ENCODE measurements at places on chromosomes 5 and 9.

- peak; percentile 67 for DNase-seq
Observed at GRCh38 chr5:73957397-73958001, 331.5 kb downstream of the ARHGEF28 start.

- DNase-seq: no peak
Observed at GRCh38 chr5:78791501-78792100, 143.0 kb upstream of the LHFPL2 start.

DNA sequence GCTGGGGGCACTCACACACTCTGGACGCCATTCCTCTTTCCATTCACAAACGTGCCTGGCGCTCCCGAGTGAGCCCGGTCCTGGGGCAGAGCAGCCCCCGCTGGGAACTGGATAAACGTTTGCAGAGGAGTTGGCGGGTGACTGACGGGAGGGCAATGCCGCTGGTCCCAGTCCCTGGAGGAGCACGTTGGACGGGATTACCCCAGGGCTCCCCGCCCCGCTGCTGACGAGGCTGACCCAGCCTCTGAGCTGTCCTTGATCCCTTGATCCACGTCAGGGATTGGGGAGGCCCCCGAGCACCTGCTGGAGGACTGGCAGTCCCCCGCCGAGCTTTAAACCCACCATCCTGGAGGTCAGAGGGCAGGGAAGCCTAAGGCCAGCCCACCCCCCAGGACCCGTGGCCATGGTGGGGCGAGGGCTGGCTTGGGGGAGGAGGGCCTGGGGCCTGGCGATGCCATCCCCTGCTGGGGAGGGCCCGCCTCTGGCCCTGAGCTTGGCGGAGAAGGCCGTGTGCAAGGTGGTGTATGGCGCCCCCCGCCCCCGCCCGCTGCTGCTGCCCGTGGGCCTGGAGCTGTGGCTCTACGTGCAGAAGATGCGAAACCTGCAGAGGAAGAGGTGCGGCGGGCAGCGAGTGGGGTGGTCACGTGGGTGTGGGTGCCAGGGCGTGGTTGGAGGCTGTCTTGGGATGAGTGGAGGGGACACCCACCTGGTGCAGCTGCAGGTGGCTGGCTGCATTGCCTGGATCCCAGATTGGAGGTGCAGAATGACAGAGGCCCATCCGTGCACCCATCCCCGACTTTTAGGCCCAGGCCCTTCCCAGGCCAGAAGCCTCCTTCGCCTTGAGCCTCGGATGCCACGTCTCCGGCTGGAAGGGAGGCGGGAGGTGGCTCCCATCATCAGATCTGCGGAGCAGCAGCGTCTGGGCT lies 4.5 kb downstream of the GPSM1 start:
- no peak for DNase-seq

DNA sequence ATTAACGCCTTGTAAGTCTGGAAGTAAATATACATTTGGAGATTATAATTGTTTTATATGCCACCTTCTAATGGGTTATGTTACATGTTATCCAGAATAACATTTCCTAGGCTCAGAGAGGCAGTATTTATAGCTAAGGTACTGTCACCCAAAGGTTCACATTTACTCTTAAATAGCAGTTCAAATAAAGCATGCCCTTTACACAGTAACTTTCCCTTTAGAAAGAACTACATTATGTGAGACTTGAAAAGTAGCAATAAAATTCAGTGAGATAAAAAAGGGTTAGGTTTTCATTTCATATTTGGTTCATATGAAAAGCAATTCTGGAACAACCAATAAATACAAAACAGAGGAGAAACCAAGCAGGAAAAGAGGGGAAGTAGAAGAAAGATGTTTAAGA lies 35.1 kb downstream of the SKIC3 start:
- no peak for DNase-seq

DNA sequence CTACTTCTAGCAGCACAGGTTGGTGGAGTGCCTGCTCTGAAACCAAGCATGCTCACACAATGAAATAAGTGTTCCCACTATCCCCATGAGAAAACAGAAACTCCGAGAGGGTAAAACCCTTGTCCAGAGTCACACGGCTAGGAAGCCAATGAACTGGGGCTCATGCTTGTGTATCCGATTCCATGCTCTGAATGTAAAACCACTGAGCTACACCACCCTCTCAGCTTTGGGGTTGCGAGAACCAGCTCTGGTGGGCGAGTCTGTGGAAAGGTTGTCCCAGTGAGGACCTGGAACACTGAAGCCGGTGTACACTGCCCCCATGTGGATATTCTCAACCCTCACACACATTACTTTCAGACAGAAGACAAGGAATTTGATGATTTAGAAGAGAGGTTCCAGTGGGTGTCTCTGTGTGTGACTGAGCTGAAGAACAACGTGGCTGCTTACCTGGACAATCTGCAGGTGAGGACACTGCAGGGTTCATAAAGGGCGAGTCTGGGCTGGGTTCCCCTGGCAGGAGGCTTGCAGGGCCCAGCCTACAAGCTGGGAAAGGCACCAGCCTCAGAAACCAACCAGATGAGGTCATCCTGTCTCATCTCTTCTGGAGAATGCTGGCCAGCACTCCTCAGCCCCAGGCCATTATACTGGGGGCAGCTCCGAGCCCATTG lies 37.4 kb downstream of the ARHGEF37 start:
- no peak for DNase-seq

DNA sequence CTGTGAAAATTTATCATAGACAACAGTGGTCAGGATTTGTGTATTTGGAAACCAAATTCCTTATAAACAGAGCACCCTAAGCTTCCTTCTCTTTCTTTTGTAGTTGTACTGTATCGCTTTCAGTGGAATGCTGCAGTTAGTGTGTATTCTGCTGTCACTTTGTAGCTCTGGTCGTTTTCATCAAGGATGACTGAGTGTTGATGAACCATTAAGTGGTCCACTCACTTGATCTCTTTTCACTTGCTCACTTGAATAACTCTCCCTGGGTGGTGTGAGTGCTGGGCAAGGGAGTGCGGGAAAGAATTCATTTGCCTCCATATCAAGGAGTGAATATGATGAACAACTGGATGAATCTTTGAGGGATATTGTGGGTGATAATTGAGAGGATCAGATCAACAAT lies 1225.7 kb upstream of the WWC1 start:
- no peak for DNase-seq

GRCh38 chr5:141349917-141350619 lies at the start of gene PCDHGB1:
Gene PCDHGB1 (plus strand): TSS chr5:141350099. CDS start chr5:141350261, 162 bp downstream.
- DNase-seq: peak; percentile 9

DNA sequence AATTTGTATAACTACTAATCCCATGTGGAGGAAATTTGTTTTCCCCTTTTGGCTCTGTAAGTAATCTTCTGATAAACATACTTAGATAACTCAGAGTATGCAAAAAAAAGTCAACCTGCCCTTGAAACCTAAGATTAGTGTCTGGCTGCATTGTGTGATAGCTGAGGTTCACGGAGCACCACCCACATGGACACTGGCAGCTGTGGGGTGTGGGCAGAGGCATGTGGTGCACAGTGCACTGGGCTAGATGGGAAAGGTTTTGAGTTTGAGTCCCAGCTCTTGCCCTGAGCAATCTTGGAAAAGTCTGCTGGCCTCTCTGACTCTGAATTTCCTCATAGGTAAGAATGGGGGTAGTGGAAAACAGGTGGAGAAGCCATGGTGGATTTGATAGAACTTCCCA lies 75.1 kb downstream of the PLCXD3 start:
- no peak for DNase-seq

- DNase-seq: no peak
Observed at GRCh38 chr9:127154003-127154389, 31.6 kb upstream of the ANGPTL2 start.

All from NCI-H446 treated with DMSO at 0.1 percent for 48 hours (cell line).